ENCODE measurements at places on chromosomes 11 and 22. TPM values are rescaled to one million over a fixed set of nuclear protein-coding genes. Genes with fewer than 3 reads are reported as not detected.

DNA sequence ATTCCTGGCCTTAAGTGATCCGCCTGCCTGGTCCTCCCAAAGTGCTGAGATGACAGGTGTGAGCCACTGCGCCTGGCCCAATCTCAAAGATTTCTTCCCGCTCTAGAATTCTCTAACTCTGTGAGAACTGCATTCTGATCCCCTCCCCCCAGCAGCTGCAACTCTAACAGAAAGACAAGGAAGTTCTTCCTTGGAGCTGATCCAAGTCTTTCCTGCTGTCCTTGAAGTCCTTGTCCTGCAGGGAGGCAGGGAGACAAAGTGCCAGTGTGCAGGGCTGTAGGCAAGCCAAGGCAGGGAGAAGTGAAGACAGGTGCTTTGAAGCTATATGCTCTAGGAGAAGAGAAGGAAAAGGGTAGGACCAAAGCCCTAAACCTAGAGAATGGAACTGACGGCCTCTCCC is 9.5 kb upstream of the GGA1 start:
- no peak overlapping the region for H3K4me3 ChIP-seq
- no peak overlapping the region for H3K27ac ChIP-seq
- no peak for DNase-seq
- H3K36me3 ChIP-seq = no peaks in the 10 kb centered on the region
- H3K4me1 ChIP-seq = peaks cover 5% of the 10 kb centered on the region
- no peaks in the 10 kb centered on the region for H3K27me3 ChIP-seq

- no peaks in the 10 kb centered on the region for H3K36me3 ChIP-seq
- H3K4me3 ChIP-seq = no peak overlapping the region
- no peaks in the 10 kb centered on the region for H3K27me3 ChIP-seq
- H3K4me1 ChIP-seq = no peaks in the 10 kb centered on the region
Measured at GRCh38 chr11:127843483-127844396, 743.6 kb downstream of the ETS1 start.

GRCh38 chr11:125356797-125357196 is 139.3 kb downstream of the FEZ1 start:
- H3K4me3 ChIP-seq = no peak overlapping the region
- H3K4me1 ChIP-seq = no peaks in the 10 kb centered on the region
- no peak overlapping the region for H3K27ac ChIP-seq
- no peaks in the 10 kb centered on the region for H3K27me3 ChIP-seq

DNA sequence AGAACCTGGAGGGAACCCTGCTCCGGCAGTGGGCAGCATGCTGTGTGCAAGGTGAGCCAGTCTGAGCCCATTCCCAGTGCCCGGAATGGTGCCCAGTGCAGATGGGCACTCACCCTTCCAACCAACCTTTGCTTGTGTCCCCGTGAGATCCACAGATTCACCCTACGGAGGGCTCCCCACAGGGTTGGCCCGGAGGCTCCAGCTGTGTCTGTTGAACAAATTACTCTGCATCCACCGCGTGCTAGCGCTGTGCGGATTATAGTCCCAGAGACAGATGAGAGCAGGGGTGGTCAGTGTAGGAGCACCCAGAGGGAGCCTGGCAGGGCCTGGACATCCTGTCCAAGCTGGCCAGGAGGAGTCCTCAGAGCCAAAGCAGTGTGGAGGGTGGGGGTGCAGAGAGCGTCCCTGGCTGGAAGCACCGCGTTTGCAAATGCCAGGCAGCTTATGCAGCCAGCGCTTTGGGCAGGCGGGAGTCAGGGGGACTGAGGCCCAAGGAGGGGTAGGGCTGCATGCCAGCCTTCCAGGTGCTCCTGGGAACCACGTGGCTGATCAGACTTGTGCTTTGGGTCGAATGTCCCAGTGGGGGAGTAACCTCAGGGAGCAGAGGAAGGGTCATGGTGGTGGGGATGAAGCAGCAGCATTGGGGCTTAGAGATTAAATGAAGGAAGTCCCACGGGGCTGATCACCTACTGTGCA is 80.5 kb downstream of the KCNQ1 start:
- H3K27ac ChIP-seq = no peak overlapping the region
- H3K4me3 ChIP-seq = no peak overlapping the region
- no peak for DNase-seq
- peaks cover 12% of the 10 kb centered on the region for H3K4me1 ChIP-seq
- H3K27me3 ChIP-seq = no peaks in the 10 kb centered on the region

- no peak overlapping the region for H3K4me3 ChIP-seq
- no peak overlapping the region for H3K27ac ChIP-seq
- H3K4me1 ChIP-seq = no peaks in the 10 kb centered on the region
- H3K36me3 ChIP-seq = no peaks in the 10 kb centered on the region
Measured at GRCh38 chr11:7202412-7202811, 49.3 kb upstream of the SYT9 start.

- H3K27me3 ChIP-seq = no peaks in the 10 kb centered on the region
- H3K27ac ChIP-seq = no peak overlapping the region
- H3K4me3 ChIP-seq = no peak overlapping the region
- H3K4me1 ChIP-seq = no peaks in the 10 kb centered on the region
Measured at GRCh38 chr22:23044570-23044969, 25.7 kb upstream of the GNAZ start.

DNA sequence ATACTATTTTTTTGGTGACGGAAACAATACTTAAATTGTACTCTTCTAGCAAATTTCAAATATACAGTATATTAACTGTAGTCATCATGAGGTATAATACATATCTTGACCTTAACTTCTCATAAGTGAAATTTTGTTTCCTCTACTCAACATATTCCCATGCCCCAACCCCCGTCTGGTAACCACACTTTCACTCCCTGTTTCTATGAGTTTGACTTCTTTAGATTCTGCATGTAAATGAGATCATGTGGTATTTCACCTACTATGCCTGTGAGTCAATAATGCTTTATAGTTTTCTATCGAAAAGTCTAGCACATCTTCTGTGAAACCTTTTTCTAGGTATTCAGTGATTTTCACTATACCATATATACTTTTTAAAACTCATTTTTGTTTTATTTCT is 663.2 kb downstream of the CNTN5 start:
- DNase-seq = no peak
- H3K4me3 ChIP-seq = no peak overlapping the region
- H3K27ac ChIP-seq = no peak overlapping the region
- H3K4me1 ChIP-seq = no peaks in the 10 kb centered on the region

DNA sequence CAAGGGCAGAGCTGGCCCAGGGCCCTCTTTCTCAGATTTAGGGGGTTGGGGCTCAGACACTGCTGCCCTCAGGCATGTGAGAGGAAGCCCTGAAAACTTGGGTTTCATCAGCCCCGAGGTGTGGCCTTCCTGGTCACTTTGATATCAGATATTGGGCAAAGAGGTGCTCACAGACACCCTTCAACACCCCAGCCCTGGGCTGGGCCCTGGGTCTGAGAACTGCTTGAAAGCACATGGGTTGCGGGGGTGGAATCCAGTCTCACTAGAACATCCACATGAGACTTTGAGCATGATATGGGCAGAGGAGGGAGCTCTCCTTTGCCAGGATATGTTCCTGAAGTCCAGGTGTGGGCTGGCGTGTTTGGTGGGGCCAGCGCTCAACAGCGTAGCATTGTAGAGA is 10.4 kb downstream of the DGAT2 start:
- no peaks in the 10 kb centered on the region for H3K27me3 ChIP-seq
- no peaks in the 10 kb centered on the region for H3K36me3 ChIP-seq
- no peaks in the 10 kb centered on the region for H3K4me1 ChIP-seq
- no peak for DNase-seq
- H3K27ac ChIP-seq = no peak overlapping the region

GRCh38 chr11:27701355-27702105 is 1.3 kb upstream of the BDNF start:
- peaks cover 12% of the 10 kb centered on the region for H3K4me1 ChIP-seq
- H3K4me3 ChIP-seq = peak overlapping the region; percentile 21
- no peak overlapping the region for H3K27ac ChIP-seq
- H3K36me3 ChIP-seq = no peaks in the 10 kb centered on the region

- no peaks in the 10 kb centered on the region for H3K36me3 ChIP-seq
- H3K27me3 ChIP-seq = peaks cover 10% of the 10 kb centered on the region
- DNase-seq = no peak
- no peak overlapping the region for H3K4me3 ChIP-seq
- no peaks in the 10 kb centered on the region for H3K4me1 ChIP-seq
Measured at GRCh38 chr11:61569018-61569417, 11.9 kb downstream of the SYT7 start.

GRCh38 chr22:20567993-20568417 is 60.6 kb downstream of the MED15 start:
- H3K27ac ChIP-seq = no peak overlapping the region
- no peaks in the 10 kb centered on the region for H3K27me3 ChIP-seq

CASP4 gene
- total RNA-seq = 48.8 TPM

DENND6B gene
- total RNA-seq = 4.3 TPM

APOBEC3B gene
- 6.7 TPM for total RNA-seq

CARS1 gene
- total RNA-seq = 83.3 TPM

SELENOM gene
- total RNA-seq = 14.6 TPM

MRGPRF gene
- total RNA-seq = not detected

All from CD8-positive, alpha-beta memory T cell (primary cell).